ENCODE measurements at places on chromosomes 3 and 15.

DNA sequence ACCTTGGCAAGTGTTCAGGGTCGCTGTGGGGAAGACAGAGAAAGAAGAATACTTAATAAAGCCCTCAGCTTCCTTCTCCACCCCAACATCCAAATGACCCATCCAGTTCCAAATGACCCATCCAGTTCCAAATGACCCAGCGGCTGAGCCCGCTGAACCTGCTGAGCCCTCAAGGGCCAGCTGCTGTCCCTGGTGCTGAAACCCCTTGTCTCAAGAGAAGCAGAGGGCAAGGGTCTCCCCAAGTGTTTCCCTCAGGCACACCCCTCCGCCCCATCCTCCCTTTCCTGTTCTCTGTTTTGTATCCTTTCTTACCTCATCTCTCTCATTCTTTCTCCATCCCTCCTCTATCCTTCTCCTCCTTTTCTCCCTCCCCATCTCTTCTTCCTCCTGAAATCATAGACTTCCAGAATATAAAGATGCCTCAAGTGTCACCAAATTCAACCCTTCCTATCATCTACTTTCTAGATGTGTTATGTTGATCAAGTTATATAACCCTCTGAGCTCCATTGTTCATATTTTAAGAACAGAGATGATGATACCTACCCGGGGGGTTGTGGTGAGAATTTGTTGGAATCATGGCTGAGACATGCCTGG, 29.0 kb downstream of the CCDC33 start:
- peak; percentile 90 for DNase-seq

DNA sequence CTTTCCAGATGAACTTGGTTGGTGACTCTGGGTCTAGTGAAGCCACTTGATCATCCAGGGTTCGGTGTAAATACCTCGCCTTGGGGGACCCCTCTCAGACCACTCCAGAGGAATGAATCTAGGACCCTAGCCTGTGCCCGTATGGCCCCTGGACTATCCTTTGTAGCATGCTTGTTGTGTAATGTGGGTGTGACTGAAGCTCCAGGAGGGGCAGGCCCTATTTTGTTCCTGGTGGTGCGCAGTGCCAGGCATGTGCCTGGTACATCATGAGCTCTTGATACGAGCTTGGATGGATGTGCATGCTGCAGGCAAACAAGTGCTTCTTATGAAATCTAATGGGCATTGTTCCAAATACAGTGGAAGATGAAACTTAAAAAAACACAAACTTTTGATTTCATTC, 82.8 kb downstream of the EBLN2 start:
- DNase-seq = no peak

DNA sequence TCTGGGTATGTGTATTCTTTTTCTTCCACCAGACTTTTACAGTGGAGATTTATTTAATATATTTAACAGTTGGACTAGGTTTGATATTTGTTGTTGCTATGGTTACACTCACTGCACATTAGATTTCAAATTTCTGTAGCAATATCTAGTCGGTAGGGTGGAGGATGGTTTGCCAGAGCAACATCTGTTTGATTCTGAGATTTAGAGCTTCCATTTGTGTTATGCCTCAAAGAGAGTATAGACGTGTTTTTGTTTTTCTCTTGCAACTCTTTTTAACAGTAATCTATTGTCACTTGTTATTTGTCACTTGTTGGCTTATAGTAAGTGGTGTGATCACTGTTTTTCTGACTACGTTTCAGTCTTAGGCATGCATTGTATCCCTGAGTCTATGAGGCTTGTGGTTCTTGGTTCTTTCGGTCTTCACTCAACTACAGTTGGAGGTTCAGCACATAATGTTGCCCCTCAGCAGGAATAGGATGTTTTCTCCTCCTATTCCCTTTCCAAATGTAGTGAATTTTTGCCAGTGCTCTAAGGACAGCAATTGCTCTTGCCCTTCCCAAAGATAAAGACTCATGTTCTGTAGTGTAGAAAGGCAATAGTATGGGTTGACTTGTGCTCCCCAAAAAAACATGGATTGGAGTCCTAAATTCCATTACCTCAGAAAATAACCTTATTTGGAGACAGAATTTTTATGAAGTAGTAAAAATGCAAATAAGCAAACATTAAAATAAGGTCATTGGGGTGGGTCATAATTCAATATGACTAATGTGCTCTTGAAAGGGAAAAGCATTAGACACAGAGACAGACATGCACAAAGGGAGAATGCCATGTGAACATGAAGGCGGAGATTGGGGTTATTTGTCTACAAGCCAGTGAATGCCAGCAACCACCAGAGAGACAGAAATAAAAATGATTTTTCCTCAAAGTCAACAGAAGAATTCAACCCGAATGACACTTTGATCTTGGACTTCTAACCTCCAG, 692.1 kb downstream of the DIPK2A start:
- DNase-seq = no peak

DNA sequence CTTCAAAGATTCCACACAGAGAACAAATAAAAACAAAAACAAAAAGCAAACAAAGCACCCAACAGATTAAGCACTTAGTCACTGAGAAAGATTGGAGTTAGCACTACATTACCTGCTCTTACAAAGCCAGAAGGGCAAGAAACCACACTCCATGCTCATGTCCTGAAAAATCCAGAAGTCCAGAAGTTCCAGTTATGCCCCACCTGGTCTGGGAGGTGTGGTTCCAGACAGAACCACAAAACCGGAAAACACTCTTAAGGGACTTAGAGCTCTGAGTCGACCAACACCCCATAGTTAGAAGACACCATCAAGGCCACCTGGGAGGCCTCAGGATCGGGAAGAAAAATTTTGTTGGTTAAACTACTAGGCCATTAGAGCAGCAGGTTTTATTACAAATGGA, 88.9 kb downstream of the TNIK start:
- DNase-seq = no peak

DNA sequence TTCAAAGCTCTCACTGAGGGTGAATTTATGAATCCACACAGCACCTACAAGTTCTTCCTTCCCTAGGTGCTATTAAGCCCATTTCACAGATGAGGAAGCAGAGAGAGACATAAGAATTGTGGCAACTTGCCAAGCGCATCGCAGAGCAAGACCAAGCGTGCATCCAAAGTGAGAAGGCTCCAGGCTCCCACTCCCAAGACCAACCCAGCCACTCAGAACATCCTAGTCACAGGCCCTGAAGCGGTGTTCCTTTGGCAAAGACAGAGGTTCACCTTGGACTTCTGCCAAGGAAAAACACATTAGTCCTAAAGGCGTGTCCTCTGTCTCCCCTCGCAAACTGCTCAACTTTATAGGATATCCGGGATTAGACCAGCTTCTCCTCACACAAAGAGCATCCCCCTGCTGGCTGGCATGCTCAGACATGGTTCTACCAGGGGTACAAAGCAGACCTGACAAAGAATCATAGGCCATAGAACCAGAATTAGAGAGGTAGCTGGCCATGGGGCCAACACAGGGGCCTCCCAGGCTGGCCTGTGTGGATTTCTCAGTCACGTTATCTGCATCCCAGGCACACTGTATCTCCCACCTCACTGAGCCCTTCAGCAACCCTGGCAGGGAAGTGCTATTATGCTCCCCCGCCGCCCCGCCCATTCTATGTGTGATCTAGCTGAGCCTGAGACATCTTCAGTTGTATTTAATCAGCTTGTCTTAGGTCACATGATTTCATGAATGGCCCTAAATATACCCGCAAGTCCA, 160.2 kb downstream of the FOXP1 start:
- peak; percentile 37 for DNase-seq

DNA sequence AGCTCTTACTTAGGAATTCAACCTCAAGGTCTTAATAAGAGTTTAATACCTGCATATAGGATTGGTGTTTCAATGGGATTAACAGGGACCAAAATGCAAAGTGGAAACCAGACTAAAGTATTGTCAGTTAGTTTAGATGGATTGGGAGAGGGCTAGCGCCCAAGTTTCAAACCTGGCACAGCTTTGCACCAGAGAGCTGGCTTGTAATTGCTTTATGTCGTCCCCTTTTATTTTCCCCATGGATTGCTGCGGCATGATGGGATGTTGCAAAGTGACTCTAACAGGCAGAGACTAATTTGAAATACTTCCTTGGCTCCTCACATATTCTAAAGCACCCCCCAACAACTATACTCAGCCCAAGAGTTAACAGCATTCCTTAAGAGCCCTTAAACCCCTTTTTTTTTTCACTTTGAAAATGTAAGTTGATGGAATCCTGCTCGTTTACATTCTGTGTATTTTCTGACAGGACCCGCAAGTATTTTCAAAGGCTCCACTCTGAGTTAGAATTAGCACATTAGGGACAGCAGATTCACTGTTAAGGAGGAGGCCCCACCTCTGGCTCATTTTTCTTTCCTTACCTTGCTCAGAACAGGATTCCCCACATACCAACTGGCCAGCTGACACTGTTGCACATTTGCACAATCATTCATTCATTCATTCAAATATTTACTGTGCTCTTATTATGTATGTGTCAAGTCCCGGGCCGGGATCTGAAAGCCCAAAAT, 214.2 kb downstream of the ERC2 start:
- DNase-seq = no peak

DNA sequence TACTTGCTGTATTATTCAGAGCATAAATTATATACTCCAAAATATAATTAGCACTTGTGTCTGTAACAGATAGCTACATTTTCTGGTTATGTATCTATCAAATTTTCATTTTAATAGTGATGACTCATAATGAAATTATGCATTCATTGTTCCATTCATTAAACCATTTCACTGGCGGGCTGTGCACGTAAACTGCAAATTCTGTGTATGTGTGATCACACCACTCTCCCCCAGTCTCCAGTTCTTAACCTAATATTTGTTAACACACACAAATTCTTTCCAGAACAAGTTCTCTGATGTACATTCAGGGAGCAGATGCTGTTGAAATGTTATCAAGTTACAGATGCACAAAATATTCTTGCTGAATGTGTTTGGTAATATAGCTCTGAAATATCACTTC, 3.8 kb upstream of the KCNMB2 start:
- no peak for DNase-seq

DNA sequence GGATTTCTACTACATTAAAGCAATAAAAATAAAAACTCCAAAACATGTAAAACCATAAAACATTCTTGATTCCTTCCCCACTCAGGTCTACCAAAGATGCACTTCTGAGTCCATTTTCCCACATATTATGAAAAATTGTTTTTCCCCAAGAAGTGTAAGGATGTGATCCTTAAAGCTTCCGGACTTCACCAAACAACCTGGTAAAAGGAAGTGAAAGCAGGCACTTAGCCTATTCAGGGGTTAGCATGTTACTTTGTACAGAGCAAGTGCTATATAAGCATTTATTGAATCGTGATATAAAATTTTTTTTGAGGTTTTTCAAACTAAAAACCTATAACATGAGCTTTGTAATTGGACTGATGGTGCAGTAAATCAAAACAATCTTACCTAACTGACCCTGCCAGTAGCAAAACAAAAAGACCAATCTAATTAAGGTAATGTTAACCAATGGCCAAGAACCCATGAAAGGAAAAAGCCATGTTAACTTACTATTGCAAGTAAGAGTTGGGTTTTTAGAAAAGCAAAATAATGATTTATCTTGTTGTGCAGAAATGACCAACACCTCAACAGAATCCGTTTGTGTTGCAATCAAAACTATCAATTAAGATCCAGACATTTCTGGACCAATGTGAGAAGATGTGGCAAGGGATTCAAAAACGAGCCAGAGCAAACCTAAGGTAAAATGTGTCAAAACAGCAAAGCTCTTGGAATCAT, 1.8 kb downstream of the SETD2 start:
- DNase-seq = no peak

All from H7 (cell line).